ENCODE measurements at places on chromosomes 13 and 19.

GRCh38 chr13:83211301-83211700 is 671.0 kb downstream of the SLITRK1 start:
- no peak for DNase-seq

DNA sequence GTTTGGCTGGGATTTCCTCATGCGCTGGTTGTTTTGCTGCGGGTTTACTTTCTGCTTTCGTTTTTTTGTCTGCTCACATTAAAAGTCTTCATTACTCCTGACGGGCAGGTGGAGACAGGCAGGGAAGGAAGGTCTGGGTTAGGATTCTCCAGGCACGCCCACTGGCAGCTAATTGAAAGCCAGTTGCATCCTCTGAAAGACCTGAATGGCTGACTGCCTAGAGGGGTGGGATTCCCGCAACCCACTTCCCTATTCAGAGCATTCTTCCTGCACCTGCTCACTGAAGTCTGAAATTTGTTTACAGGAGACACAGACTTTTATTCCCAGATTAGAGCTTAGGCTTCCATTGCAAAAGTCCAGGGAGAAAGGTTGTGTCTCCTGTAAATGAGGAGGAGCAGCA is 172.0 kb downstream of the UQCRFS1 start:
- no peak for DNase-seq

DNA sequence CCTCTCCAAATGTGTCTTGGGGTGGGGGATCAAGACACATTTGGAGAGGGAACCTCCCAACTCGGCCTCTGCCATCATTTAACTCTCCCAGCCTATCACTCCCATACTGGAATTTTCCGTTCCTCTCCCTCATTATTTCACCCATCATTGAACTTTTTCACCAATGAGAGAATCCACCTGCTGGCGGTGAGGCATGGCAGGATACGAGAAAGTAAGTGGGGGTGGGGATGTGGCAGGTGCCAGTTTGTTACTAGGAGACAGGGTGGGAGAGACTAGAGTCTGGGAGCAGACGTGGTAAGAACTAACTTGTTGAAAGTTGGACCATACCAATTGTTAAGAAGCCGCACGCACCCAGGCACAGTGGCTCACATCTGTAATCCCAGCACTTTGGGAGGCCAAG is 6.9 kb downstream of the GIPR start:
- no peak for DNase-seq

DNA sequence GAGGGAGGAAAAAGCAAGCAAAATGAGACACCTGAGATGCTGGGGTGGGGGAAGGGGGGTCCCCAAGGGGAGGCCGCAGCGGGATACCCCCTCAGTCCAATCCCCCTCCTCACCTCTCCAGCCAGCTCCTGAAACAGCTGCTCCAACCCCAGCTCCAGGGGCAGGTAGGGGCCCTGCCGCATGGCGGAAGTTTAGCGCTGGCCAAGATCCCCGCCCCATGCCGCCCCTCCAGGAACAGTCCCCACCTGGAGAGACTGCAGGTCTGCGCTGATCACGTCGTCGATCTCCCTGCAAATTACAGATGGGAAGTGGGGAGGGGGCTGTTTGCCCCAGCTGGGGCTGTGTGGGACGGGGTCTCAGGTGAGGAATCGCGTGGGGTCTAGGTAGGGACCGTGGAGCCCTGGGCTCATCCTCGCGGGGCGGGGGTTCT is 9.0 kb downstream of the CAPN12 start:
- DNase-seq, result no peak

DNA sequence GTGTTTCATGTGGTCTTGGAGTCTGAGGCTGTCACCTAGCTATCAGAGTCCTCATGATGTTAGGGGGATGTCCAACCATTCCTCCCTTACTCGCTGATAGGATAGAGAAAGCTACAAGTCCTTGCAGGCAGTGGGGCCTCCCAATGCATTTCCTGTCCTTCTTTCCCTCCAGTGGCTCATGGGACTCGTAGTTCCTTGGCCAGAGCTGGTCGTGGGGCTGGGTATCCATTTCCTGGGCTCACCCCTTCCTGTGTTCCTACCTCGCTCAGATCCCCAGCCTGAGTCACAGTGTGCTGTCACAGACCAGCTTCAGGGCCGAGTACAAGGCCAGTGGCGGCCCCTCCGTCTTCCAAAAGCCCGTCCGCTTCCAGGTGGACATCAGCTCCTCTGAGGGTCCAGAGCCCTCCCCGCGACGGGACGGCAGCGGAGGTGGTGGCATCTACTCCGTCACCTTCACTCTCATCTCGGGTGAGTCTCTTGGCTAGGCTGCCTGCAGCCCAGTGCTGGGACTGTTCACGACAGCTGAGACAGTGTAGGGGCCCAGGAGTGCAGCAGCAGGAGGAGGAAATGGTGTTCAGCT is 19.1 kb downstream of the TMEM150B start:
- DNase-seq, result no peak
